ENCODE measurements at places on chromosomes 11 and 22.

DNA sequence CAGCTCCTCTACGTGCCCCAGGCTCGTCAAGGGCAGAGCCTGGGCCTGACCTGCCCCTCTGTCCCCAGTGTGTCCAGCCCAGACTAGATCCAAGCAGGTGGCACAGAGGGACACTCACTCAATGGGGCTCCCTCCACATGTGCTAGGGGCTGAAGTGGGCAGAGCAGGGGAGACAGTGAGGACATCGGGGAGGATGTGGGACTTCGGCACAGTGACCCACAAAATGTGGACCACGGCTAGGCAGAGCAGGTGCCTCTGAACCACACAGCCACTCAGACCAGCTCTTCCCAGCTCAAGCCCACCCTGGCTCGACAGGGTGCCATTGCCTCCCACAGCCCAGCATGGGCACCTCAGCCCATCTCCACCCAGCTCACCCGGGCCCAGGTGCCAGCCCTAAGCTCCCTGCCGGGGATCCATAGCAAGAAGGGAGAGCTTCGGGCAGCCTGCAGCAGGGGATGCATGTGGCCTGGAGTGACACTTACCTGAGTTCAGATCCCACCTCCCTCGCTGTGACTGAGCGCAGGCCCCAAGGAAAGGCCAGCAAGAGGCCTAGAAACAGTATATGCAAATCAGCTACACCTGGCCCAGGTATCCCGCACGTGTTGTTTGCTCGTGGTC lies 46.9 kb upstream of the RTL6 start:
- H3K27me3 ChIP-seq = peaks cover 19% of the 10 kb centered on the region
- H3K4me1 ChIP-seq = peaks cover 6% of the 10 kb centered on the region
- no peak overlapping the region for H3K27ac ChIP-seq
- no peaks in the 10 kb centered on the region for H3K36me3 ChIP-seq
- no peak overlapping the region for H3K4me3 ChIP-seq

DNA sequence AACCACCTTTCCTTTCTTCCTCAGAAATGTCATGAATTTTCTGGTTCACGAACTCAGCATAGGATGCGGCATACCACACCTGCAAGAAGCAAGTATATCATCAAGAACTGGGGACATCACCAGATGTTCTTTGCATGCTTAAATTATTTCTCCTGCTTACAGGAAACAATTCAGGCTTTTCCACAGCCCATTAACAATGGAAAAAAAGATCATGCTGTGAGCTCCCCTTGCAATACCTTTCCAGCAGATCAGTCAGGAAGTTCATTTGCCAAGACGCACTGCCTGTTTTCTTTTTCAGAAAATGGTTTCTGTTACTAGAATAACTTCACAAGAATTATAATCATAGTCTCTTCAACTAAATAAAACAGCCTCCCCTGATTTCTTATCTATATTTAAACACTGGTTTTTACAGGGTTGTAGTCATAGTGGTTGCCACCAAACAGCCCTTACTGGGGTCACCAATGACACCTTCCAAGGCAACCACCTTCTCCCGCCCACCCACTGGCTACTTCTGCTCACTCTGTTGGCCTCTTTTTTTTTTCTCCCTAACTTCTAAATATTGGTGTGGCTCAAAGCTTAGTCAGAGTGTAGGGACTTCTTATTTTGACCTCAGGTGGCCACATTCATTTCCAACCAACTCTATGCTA lies 42.3 kb upstream of the NFRKB start:
- H3K4me3 ChIP-seq = no peak overlapping the region
- no peak overlapping the region for H3K27ac ChIP-seq
- peaks cover 37% of the 10 kb centered on the region for H3K36me3 ChIP-seq
- DNase-seq = no peak
- H3K27me3 ChIP-seq = no peaks in the 10 kb centered on the region

- no peaks in the 10 kb centered on the region for H3K4me1 ChIP-seq
- no peaks in the 10 kb centered on the region for H3K36me3 ChIP-seq
- H3K27me3 ChIP-seq = no peaks in the 10 kb centered on the region
- no peak overlapping the region for H3K27ac ChIP-seq
Observed at GRCh38 chr11:3815845-3816244, 7.5 kb downstream of the PGAP2 start.

GRCh38 chr11:18844753-18845367 lies 53.3 kb upstream of the PTPN5 start:
- no peaks in the 10 kb centered on the region for H3K4me1 ChIP-seq
- H3K27ac ChIP-seq = no peak overlapping the region
- H3K36me3 ChIP-seq = no peaks in the 10 kb centered on the region

DNA sequence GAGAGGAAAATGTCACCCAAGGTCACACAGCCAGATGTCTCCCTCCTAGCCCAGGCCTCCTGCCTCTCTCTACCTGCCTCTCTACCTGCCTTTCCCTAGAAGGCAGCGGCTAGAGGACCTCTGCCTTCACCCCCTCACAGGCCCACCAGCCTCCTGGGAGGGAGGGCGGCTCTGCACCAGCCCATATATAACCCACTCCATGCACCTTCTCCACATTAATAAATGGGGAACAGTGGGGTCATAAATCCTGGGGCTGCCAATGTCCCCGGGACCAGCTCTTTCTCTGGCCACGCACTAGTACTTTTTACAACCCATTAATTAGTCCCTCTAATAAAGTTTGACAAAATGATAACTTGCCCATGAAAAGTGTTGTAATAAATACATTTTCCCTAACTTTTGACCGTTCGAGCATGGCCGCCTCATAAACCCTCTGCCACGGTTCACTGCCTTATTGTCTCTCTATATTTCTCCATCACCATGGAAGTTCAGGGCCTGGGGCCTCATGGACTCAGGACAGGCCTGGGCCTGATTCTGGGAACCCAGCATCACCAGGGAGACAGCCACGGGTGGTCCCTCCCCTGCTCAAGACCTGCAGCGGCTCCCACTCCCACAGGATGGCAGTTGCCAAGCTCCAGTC lies 102.1 kb downstream of the MN1 start:
- no peaks in the 10 kb centered on the region for H3K36me3 ChIP-seq
- DNase-seq = no peak
- H3K27me3 ChIP-seq = no peaks in the 10 kb centered on the region
- H3K27ac ChIP-seq = no peak overlapping the region

- no peak overlapping the region for H3K4me3 ChIP-seq
- DNase-seq = no peak
- peaks cover 23% of the 10 kb centered on the region for H3K36me3 ChIP-seq
Observed at GRCh38 chr22:17133137-17133536, 12.0 kb upstream of the TMEM121B start.

DNA sequence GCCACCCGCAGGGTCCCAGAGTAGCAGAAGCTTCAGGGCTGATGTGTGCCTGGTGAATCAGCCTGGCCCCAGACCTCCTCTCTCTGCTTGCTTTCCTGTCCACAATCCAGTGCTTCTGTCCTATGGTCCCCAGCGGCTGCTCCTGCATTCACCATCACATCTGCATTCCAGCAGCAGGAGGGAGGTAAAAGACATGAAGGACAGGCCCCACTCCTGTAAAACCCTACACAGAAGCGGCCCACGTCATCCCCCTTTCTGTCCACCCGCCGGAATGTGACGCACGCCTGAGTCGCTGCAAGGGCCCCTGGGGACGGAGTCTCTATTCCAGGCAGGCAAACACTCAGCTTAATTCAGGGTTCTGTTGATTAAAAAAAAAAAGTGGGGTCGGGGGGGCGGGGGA lies 58.3 kb downstream of the CDKN1C start:
- no peaks in the 10 kb centered on the region for H3K27me3 ChIP-seq
- no peaks in the 10 kb centered on the region for H3K4me1 ChIP-seq
- no peak overlapping the region for H3K27ac ChIP-seq
- peaks cover 20% of the 10 kb centered on the region for H3K36me3 ChIP-seq

- peak; percentile 77 for DNase-seq
- peaks cover 26% of the 10 kb centered on the region for H3K36me3 ChIP-seq
- H3K4me1 ChIP-seq = peaks cover 39% of the 10 kb centered on the region
- H3K27me3 ChIP-seq = no peaks in the 10 kb centered on the region
- H3K27ac ChIP-seq = peak overlapping the region; percentile 53
- H3K4me3 ChIP-seq = no peak overlapping the region
Observed at GRCh38 chr11:118907051-118908042, 18.4 kb downstream of the BCL9L start.

- DNase-seq = no peak
- no peak overlapping the region for H3K27ac ChIP-seq
- H3K4me1 ChIP-seq = no peaks in the 10 kb centered on the region
- no peak overlapping the region for H3K4me3 ChIP-seq
- H3K27me3 ChIP-seq = peaks cover 24% of the 10 kb centered on the region
Observed at GRCh38 chr11:83540112-83540675, 254.0 kb upstream of the CCDC90B start.

DNA sequence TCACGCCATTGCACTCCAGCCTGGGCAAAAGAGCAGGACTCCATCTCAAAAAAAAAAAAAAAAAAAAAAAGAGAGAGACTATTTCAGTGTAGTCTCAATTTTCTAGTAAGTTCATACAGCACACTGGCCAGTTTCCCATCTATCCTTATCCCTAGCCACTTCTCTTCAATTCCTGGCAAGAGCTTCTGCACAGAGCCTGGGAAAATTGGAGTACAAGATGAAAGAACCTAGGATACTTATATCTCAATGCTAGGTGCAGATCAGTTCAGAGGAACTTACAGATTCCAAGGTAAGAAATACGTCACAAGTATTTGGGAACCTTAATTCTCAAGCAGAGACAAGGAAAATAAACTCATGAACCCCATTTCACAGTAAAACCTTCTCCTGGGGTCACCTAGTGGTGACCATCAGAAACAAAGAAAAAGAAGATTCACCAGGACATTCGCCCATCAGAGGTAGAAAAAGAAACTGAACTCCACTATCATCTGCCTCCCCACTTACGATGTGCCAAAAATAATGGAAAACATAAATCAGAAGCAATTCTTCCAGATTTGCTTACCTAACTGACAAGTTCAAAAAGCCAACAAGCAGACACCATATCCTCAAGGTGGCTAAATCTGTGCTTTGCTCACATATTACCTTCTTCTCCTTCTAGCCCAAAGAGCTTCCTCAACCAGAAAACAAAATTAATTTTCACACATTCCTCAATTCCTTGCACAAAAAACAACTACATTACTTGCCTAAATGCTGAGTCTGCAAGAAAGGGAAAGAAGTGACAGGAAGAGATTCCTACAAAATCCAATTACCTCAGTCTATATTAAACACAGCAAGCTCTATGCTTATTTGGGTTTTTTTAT lies 4.9 kb downstream of the DENND5A start:
- no peak overlapping the region for H3K4me3 ChIP-seq
- peaks cover 38% of the 10 kb centered on the region for H3K4me1 ChIP-seq
- peak overlapping the region; percentile 54 for H3K27ac ChIP-seq
- no peaks in the 10 kb centered on the region for H3K27me3 ChIP-seq
- H3K36me3 ChIP-seq = peaks cover 12% of the 10 kb centered on the region

DNA sequence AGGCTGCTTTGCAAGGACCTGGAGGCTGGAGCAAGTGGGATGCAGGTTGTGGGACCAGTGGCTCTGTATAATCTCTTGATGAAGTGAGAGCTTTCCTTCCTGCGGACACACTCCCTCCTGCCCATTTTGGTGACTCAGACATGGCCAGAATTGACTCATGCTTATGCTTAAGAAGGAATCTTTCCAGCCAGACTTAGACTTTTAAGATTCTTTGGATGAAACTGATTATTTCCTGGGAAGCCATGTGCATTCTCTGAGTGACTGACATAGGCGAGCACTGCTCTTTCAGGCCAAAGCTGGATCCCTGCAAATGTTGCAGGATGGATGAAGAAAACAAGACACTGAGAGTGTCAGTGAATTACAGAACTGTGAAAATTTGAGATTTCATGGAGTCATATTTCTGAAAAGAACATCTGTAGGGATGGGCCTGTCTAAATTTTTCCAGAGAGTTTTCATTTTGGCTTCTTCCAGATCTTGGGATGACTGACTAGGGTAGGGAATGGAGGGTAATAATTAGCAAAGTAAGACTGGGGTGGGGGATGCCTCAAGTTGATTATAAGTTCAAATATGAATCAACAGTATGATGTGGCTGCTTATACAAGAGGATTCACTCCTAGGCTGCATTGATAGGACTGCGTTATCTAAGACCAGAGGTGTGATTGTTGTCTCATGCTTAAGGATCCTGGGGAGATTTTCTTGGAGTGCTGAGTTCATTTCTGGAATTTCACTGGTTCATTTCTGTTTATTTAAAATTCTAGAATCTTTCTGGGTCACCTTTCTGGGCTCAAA lies 195.8 kb downstream of the HIPK3 start:
- H3K4me1 ChIP-seq = no peaks in the 10 kb centered on the region
- H3K36me3 ChIP-seq = no peaks in the 10 kb centered on the region
- peaks cover 12% of the 10 kb centered on the region for H3K27me3 ChIP-seq
- H3K4me3 ChIP-seq = no peak overlapping the region

- H3K36me3 ChIP-seq = no peaks in the 10 kb centered on the region
- no peak overlapping the region for H3K4me3 ChIP-seq
- H3K27ac ChIP-seq = no peak overlapping the region
- peaks cover 2% of the 10 kb centered on the region for H3K27me3 ChIP-seq
- DNase-seq = no peak
Observed at GRCh38 chr11:102521121-102521520, 9.4 kb downstream of the MMP7 start.

DNA sequence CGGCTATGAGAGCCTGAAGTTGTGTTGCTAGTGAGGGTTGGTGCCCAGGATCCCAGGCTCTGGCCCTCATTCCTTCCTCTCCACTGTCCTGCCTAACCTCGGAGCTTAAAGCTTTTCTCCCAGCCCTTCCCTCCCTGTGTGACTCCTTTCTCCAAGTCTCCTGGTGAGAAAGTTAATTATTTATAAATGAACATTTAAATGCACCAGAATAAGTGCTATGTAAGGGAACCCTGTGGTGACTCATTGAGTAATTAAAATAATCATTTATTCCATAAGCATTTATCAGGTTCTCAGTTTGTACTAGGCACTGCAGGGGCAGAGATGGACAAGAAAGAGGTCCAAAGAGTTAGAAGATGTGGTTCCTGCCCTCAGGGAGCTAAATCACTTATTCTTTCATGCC lies 89.1 kb upstream of the ISX start:
- no peak overlapping the region for H3K27ac ChIP-seq
- H3K36me3 ChIP-seq = no peaks in the 10 kb centered on the region
- peaks cover 3% of the 10 kb centered on the region for H3K27me3 ChIP-seq
- no peak overlapping the region for H3K4me3 ChIP-seq

DNA sequence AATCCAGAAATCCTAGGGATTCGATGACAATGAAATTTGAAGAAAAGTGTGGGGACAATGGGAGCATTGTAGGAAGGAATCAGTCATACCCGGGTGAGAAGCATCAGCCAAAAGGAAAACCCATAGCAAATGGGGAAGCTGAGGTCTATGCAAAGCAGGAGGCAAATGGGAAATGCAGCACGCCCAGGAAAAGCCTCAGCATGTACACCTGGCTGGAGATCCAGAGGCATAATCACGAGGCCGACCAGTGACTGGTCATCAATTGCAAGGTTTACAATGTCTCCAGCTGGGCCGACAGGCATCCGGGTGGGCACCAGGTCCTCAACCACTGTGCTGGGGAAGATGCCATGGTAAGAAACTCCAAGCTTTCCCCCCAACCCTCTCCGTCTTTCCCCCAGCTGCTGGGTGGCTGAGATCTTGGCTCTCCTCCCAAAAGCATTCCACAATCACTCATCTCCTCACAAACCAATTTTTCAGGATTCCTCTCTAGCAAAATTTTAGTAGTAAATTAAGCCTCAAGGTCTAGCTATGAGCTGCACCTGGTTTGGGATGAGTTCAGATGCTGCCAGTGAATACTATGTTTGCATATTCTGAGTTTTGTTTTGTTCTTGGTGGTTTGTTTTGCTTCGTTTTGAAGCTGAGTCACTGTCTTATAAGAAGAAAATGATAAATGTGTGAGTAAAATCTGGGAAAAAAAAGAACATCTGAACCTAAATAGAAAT lies 98.0 kb upstream of the OR5AK2 start:
- no peak overlapping the region for H3K4me3 ChIP-seq
- no peaks in the 10 kb centered on the region for H3K27me3 ChIP-seq
- H3K4me1 ChIP-seq = no peaks in the 10 kb centered on the region
- DNase-seq = no peak
- H3K27ac ChIP-seq = no peak overlapping the region

- no peaks in the 10 kb centered on the region for H3K36me3 ChIP-seq
- peak overlapping the region; percentile 88 for H3K27ac ChIP-seq
- H3K4me3 ChIP-seq = peak overlapping the region; percentile 55
- H3K4me1 ChIP-seq = peaks cover 61% of the 10 kb centered on the region
Observed at GRCh38 chr11:128273736-128274135, 313.6 kb downstream of the ETS1 start.
